Substantia nigra (tissue), 51 donors: ENCODE measurements at places on chromosomes 4 and X.
A peak's percentile ranks its signal among the peaks of the same experiment; 100 is the strongest.

GRCh38 chrX:11290416-11291102 is 2.7 kb upstream of the AMELX start:
- no peak for DNase-seq

DNA sequence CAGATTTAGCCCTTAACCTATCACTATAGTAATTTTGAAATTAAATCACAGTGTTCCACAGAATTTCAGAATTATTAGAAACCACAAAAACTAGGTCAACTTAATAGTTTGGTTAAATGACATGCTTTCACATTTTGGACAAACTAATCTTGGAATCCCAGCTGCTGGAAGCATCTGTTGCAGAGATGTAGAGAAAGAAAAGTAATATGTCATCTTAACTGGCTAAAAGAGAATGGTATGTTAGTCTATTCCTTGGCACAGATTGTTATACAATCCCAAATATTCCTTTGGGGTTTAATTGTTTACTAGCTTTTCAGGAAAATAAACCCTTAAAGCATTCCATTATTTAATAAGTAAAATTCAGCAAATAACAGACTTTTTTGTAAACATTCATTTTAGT is 519.9 kb downstream of the IL15 start:
- no peak for DNase-seq

GRCh38 chr4:6878451-6879059 is 31.1 kb upstream of the TBC1D14 start:
- no peak for DNase-seq

DNA sequence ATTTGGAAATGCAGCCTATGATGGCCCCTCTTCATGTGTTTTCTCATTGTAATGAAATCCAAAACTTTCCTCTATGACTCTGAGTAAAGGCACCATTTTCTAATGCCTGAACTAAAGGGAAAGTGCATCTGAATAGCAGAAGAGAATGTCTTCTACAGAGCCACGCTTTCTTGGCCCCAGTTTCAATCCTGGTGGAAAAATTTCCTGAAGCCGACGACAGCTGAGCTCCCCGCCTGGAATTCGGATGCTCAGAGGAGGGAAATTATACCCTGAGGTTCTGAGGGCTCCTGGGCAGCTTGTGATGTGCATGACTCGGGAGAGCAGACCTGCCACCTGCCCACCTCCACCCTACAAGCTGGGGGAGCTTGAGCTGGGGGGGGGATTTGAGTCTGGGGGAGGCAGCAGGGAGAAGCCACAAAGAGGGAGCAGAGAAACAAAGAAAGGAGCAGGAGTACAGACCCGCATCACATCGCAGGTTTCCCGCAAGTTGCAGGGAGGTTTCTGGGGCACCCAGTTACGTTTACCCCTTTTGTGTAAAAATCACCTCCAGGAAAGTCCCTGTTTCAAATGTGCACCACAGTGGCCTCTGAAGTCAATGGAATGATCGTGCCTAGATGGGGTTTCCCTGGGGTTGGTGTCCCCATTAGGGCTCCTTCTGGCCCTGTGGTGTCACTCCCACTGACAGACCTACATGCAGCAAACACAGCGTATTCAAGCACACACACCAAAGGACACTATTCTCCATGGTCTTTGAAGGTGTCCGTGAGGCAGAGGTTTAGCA is 145.6 kb upstream of the RBPJ start:
- DNase-seq, result no peak

DNA sequence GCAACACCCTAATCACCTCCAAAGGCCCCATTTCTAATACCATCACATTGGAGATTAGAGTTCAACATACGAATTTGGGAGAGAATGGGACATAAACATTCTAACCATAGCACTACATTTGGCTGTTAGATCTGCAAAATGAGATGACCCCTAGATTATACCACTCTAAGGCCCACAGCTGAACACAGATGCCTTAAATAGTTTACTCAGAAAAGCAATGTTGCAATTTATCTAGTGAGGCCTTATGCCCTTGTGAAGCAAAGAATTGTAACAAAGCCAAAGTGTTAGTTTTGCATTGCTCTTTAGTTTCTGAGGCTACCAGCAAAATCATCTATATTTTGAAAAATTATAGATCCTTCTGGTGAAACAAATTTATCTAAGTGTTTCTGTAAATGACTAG is 31.6 kb upstream of the ARHGEF6 start:
- DNase-seq, result no peak

- DNase-seq, result no peak
These were observed 50.1 kb downstream of the ADD1 start for GRCh38 chr4:2893772-2894171.

DNA sequence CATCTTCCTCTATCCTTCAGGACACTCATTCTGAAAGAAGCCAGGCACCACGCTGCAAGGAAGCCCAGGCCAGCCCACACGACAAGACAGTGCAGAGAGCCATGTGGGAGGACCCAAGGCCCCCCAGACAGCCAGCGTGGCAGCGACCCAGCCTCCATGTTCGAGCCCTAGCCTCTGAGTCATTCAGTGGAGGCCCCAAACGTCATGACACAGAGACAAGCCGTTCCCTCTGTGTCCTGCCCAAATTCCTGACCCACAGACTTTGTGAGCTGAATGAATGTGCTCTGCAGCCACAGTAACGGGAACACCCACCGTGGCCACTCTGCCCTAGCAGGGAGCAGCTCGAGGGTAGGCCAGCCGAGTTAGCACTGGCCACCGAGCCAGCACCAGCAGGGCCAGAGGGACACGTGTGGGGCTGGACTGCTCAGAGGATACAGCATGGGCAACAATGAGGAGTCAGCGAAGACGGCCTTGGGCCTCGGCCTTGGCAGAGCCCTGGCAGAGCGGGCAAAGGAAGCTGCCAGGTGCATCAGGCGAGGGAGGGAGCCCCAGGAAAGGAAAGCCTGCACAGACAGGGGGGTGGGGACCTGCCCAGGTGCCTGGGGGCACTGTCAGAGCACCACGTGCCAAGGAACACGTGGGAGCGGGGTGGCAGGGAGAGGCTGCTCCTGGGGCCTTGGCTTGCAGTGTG is 8.6 kb downstream of the BLOC1S4 start:
- peak; percentile 68 for DNase-seq

DNA sequence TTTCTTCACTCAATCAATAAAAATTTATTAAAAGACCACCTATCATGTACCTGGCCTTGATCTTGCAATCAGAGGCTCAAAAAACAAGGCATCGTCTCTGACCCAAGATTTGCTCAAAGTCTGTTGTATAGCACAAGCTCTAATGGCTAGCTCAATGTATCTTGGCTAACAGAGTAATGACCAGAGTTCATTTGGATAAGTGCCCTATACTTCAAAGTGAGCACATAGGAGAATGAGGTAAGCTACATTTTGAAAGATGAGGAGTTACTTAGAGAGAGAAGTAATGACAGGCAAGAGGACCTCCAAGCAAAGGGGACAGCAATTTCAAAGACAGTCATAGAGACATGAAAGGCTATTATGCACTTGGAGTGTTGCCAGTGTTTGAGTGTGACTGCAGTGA is 22.9 kb upstream of the GABRQ start:
- no peak for DNase-seq

DNA sequence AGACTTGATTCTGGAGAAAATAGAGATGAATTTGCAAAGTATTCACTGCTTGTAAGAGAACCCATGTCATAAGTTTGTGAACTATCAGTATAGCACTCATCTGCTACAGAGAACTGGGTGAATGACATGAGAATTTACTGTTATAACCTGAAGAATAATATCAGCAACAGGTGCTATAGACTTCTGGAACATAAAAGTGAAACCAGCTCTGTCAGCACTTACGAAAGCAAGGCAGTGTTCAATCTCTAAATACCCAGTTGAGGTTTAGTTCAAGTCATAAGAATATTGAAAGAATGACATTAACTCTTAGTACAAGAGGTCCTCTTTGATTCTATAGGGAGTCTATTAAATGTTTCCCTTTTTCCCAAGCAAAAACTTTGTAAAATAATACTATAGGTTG is 232.9 kb upstream of the ANKRD50 start:
- no peak for DNase-seq

DNA sequence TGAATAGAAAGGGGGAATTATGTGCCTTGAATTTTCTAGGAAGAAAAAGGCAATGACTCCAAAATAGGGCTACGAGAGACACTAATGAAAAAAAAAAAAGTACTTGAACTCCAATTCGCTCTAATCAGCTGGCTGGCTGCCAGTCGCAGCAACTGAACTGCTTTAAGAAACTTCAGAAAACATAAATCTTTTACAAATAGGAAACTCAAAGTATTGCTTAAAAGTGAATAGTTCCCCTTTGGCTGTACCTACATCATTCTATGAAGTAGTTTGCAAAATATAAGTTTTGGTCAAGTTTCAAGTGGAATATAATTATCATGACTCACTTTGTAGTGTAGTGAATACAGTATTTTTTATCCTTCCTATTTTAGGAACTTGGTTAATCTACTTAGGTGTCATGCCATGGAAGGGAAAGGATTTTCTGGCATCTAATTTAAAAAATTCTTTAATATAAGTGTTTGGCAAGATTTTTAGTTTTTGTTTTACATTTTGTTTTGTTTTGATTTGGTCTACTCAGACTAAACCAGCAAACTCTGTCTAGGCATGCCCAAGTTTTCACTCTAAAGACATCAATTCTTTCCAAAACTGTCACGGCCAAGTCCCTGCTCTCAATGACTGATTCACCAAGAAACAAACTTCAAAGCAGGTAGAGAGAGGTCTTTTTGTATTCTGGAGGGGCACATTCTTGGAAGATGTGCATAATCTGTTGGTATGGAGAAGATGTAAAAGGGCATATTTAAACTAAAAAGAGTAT is 382.4 kb upstream of the GALNT7 start:
- DNase-seq, result no peak

- DNase-seq, result no peak
These were observed 16.6 kb downstream of the AP1S2 start for GRCh38 chrX:15838017-15838416.

DNA sequence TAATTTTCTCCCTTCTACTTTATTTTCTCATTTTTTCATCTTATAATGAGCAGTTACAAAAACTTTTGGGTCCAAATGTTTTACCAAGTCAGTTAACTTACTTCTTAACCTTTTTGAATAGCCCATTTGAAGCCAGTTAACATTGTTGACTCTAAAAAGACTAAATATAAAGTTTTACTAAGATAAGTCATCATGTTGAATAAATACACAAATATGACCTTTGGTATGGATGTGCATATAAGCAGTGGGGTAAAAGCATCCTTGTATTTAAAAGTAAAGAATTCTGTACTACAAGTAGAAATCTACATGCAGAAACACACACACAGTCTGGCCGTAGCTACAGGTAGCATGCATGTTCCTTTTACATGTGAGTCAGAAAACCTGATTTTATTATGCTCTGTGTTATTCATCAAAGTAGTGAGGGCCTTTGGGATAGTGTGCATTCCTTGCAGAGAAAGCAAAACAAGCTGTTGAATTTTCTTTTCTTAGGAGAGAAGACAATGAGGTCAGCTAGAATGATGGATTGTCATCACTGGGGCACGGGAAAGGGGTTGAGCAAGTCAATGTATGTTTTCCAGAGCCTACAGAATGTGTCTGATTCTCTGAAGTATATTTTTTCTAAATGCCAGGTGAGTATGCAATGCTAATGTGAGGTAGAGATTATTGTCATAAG is 533.2 kb upstream of the AGA start:
- DNase-seq, result no peak

- no peak for DNase-seq
These were observed 3.1 kb downstream of the MID1IP1 start for GRCh38 chrX:38804432-38804681.

GRCh38 chrX:132044953-132045352 is 21.9 kb downstream of the STK26 start:
- no peak for DNase-seq
